ENCODE measurements at places on chromosomes 4 and X.

DNA sequence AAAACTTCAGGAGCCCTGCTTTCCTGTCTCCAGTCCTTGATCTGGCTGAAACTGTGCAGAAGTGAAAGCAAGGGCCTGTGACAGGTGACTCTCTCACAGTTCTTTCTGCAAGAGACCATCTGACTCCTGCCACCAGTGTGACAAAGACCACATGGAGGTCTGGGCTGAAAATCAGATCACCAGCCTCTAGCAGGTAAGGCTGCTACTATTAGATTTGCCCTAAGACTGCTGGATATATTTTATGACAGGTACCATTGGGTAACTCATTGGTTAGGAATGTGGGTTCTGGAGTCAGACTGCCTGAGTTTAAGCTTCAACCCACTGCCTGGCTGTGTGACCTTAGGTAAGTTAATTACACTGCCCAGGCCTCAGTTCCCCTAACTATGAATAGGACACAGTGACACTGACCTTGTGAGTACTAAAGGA, 163.3 kb upstream of the SLC7A11 start:
- DNase-seq, result no peak

DNA sequence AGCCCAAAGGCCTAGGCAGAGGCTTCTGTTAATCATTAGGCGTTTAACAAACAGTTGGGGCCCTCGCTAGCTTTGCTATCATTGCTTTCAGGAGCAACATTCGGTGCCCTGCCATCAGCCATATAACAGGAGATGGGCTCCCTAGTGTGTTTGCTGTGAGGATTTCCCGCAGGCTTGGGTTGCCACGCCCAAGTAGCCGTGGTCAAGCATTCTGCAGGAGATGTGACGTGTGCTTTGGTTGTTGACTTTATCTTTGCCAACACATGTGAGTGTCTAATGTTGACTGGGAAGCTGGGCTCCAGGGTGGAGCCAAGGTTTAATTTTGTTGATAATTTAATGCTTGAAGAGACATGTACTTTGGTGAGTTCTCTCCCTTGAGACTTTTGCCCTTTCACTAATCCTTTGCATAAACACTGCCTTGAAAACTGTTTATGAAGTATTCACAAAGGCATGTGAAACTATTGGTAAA, 184.6 kb upstream of the KIT start:
- no peak for DNase-seq

DNA sequence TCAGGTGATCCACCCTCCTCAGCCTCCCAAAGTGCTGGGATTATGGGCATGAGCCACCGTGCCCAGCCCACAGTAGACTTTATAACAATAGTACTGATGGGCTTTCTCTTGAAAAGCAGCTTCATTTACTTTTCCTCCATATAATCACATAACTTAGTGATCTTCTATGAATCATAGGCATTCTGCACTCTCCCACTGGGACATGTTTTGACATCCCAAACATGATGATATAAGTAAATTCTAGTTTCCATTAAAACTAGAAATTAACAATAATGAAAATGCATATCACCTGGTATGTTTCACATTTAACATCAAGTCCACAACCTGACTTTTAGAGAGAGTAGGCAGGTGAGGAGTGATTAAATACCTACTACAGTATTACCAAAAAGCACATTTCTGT, 96.5 kb downstream of the CAMK2D start:
- DNase-seq, result no peak

GRCh38 chr4:89617317-89617716, 219.6 kb downstream of the SNCA start:
- DNase-seq, result no peak

- DNase-seq, result peak; percentile 45
Observed at GRCh38 chrX:134654398-134655012, 3.8 kb downstream of the PLAC1 start.

DNA sequence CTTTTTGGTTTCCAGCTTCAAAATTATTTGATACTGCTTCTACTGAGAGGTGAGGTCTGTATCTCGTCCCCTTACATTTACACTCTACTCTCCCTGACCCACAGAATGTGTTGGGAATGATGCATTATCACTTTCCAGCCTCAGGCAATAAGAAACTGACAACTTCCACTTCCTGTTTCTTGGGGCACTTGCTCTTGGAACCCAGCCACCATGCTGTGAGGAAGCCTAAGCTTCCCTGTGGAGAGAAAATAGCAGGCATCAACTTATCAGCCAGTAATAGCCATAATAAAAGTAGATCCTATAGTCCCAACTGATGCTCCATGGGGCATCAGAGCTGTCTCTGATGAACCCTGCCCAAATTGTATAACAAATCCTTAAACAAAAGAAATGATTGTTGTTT, 32.6 kb downstream of the RELL1 start:
- no peak for DNase-seq

DNA sequence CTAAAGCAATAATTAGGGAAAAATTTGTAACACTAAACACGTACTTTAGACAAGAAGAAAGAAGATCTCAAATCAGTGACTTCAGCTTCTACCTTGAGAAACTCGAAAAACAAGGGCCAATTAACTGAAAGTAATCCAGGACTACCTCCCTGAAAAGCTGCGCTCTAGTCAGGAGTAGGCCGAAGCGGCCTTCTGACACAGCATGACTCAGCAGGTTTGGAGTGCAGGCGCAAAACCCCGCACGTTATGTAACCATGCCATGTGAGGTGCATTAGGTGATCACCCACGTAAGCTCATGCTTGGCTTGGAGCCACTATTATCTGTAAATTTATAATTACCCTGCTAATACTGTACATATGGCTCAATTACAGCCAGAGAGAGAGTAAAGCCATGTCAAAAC, 52.8 kb upstream of the CCDC149 start:
- DNase-seq, result no peak

GRCh38 chr4:183995570-183995969, 90.5 kb downstream of the STOX2 start:
- no peak for DNase-seq
